ENCODE measurements at places on chromosomes 4 and X.

- DNase-seq: no peak
Measured at GRCh38 chr4:154254999-154255398, 236.6 kb downstream of the DCHS2 start.

- DNase-seq: no peak
Measured at GRCh38 chr4:52057196-52057595, 6.1 kb downstream of the SPATA18 start.

DNA sequence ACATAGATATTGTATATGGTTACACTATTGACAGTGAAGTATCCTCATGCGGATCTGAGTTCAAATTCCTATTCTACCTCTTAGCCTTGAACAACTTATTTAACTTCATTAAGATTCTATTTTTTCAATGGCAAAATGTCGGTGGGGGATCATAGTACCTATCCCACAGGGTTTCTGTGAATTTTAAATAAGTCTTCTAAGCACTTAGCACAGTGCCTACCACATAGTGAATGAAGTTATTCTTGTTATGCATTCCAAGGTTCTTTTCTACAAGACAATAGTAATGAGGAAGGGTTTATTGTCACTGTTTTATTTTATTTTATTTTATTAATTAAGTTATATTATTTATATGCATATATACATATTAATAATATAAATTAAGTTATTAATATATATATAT, 8.8 kb upstream of the ENAM start:
- DNase-seq: no peak

DNA sequence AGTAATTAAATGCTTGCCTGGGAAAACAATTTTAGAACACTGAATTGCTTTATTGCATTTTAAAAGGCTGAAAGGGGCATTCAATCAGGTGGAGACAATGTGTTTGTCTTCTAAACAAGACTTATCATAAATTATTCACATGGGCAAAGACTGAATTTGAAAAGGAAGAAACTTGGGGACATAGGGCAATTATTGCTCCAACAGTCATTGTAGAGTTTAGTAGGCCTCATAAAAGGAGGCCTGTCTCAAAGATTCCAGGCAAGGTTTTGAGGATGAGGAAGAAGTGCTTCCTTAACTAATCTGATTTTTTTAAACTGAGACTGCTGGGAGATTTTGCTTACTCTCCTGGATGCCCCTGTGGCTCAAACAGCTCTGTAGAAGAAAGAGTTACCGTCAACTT, 174.4 kb upstream of the RPS6KA3 start:
- no peak for DNase-seq

DNA sequence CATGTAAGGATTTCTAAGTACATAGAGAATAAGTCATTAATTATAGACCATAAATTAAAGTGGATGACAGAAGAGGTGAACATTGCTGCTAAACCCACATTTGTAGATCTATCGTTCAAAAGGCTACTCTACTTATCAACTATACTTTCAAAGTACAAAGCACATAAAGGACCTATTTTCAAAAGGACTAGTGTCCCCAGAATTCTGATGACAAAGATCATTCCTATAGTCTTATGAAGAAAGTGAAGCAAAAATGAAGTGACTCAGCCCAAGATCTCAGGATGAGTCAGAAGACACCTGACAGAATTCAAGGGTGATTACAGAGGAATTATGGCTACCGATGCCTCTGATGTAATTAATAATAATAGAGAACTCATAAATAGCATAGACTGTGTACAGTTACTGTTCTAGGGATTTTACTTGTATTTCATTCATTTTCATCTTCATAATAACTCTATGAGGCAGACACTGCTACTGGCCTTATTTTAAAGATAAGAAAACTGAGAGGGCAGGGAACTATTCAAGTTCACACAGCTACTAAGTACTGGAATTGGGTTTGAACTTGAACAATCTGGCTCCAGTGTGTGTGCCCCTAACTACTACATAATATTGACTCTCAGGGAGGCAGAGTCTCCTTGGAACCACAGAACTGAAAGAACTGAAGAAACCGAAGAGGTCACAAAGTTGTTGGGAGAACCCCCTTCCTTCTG, 17.1 kb downstream of the USP46 start:
- no peak for DNase-seq

DNA sequence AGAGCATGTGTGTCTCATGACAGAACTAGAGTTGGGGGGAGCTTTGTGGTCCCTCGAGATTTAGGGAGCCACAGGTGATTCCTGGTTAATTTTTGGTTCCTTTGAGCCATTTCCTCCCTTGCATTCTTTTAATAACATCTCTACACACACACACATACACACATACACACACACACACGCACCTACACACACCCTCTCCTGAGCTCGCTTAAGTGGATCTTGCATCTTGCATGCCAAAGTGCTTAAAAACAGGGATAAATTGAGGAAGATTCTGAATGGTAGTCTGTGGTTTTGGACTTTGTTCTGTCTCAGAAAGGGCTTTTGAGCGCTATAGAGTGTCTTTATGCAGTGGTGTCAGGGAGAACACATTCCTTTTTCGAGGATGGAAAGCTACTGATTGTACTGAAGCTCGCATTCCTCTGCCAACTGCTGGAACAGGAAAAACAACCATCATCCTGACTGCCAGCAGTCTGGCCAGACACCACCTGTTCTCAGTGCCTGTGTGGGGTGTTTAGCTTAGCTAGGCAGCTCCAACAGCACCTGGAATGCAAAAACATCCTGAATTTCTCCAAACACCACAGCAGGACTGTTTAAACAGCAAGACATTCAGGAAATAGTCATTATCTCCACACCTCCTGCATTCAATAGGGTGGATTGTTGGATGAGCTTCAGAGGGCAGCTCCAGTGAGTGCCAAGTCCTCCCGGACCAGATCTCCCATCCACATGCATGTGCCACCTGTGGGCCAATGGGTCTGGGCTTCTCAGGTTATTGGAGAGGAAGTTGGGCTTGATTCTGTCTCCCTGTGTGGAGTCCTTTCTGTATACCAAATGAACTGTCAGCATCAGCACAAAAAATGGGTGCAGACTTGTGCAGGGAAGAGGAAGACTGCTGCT, 21.9 kb upstream of the IGFBP7 start:
- DNase-seq: no peak

- no peak for DNase-seq
Measured at GRCh38 chr4:72205831-72206230, 174.0 kb downstream of the NPFFR2 start.

GRCh38 chrX:8988446-8988845, 45.5 kb downstream of the FAM9B start:
- no peak for DNase-seq

DNA sequence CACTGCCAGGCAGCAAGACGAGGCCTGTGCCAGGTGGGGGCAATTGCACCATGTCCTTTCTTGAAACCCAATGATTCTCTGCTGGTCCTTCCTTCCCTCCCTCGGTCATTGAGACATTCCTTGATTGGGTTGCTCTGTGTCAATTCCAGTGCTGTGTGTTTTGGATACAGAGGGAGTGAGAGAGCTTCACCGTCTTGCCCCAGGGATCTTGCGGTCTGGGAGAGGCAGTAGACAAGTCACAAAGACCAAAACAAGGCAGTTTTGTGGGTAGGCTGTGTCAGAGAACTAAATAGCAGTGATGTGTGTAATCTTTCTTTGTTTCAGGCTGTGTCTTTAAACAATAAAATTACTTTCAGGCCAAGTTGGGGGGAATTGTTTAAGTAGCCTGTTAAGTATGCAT, 38.8 kb upstream of the TADA2B start:
- DNase-seq: no peak

DNA sequence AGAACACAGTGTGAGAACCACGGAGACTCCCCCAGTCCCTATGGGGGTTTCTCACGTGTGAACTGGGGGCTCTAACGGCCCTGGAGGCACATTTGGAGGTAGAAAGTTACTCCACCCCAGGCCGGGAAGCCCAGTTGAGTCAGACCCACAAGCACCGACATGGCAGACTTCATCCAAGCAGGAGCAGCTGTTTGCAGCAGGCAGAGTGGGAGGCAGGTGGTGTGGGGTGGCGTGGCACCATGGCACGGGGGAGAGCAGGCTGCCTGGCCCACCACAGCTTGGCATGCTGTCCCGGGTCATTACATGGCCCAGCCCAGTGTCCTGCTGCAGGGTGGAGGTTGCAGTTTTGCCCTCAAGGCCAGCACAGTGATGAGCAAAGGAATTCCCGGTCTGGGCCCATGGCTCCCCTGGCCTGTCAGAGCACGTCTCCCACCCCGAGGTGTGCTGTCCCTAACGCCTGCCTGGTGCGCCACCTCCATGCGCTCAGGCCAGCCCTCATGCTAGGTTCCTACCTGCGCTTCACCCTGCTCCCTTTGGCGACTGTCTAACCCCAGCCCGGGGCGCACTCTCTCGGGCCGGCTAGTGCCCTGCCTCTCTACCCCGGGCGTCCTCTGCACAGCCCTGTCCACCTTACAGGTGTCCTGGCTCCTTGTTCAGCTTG, 90.6 kb upstream of the AFAP1 start:
- DNase-seq: no peak

DNA sequence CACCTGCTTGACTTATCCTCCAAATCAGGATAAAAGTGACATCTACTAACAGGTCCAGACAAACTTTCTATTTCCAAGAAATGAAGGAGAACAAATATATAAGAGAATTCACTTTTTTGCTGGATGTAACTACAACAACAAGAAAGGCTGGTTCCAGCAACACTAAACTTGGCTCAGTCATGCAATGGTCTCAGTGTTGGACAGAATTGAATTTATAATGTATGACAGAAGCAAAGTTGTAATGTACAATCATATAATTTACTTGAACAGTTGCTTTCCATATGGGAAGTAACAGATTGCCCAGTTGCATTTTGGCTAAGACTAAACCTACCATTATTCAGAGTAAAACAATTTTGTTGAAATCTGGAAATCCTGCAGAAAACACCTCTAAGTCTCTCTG, 183.3 kb upstream of the INTU start:
- DNase-seq: no peak

- DNase-seq: no peak
Measured at GRCh38 chrX:121546317-121546716, 498.9 kb downstream of the GLUD2 start.

DNA sequence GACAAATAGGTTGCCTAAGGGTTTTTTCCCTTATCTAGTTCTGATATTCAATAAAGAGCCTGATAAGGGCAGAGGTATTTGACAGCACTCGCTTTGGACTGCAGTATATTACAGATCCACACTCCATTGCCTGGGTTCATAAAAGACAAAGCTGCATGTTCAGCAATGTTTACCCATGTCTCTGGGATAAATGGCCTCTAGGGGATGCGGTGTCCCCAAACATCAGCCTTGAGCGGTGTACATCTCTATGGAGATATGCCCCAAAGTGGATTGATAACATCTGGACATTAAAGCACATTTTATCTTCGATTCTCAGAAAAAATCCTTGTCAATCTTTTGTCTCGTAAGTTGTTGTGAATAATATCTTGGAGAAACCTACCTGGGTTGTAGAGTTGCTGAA, 660.8 kb upstream of the AADAT start:
- DNase-seq: no peak

DNA sequence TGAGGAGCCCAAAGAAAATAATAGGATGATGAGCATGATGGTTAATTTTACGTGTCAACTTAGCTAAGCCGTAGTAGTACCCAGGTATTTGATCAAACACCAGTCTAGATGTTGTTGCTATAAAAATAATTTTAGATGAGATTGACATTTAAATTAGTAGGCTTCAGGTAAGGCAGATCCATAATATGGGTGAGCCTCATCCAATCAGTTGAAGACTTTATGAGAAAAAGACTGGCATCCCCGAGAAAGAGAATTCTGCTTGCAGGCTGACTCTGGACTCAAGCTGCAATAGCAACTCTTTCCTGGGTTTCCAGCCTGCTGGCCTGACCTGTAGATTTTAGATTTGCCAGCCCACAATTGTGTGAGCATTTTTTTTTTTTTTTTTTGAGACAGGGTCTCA, 192.8 kb upstream of the LNX1 start:
- no peak for DNase-seq

GRCh38 chr4:13570916-13571315, 26.6 kb upstream of the NKX3-2 start:
- DNase-seq: no peak

GRCh38 chr4:8328456-8328855, 58.9 kb downstream of the HTRA3 start:
- no peak for DNase-seq

DNA sequence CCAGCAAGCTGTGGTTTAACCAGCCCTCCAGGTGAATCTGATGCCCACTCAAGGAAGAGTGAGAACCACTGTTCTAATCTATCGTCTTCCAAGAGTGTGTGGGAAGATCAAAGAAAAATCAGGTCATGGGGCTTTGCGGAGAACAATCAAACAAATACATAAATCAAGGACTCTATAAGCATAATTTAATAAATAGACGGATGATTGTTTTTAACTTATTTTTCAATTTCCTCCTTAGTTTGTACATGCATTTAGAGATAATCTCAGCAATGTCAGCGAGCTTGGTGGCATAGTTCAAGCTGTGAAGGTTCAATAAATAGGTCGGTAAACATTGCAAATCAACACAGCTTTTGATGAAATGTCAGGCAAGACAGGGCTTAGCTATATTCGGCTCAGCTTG, 84.9 kb downstream of the DMD start:
- no peak for DNase-seq

DNA sequence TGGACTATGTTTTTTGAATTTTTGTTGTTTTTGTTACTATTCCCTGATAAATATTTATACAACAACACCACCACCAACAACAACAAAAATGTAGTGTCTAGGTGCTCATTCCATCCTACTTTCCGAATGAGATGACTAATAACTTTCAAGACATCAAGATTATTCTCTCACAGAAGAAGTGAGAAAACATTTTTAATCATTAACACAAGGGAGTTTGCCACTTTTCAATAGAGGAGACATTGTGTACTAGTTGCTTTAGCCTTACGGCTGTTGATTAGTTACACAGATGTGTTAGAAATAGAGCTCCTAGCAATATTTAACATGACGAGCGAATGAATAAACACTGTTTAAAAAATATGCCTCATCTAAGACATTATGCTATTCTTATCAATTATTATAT, 898.8 kb downstream of the C4orf33 start:
- DNase-seq: no peak

Measured in DMS 273 treated with DMSO at 0.1 percent for 48 hours (cell line).